WERI-Rb-1 (cell line): ENCODE measurements at places on chromosomes 1 and 21.

DNA sequence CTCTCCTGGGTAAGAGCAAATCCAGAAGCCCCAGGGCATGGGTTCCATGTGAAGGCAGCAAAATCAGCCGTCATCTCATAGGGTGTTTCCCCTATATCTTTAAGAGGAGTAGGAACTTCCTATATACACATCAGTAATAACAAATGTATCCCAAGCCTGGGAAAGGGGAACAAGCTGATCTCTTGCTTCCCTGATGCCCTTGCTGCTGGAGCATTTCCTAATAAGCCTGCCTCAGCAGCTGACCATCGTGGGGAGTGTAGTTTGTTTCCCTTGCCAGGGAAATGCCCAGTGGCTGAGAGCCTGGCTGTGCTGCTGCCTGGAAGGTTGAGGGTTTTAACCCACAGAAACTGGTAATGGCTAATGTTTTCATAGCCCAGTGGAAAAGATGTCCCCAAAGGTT, 177.0 kb downstream of the NPHP4 start:
- DNase-seq = no peak

- DNase-seq = no peak
Measured at GRCh38 chr1:53498555-53499131, 39.4 kb downstream of the DMRTB1 start.

DNA sequence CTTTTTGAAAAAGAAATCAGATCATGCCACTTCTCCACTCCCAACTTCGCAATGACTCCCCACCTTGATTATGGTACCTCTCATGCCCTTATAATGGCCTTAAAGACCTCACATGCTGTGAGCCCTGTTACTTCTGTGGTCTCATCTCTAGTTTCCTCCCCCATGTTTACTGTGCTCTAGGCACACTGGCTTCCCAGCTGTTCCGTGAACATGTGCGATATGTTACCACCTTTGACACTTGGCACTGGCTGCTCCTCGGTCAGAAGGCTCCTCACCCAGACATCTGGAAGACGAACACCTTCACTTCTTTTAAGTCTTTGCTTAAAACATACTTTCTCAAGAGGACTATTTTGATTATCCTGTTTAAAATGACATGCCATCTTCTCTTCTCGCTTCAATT, 14.3 kb upstream of the NTMT2 start:
- no peak for DNase-seq

DNA sequence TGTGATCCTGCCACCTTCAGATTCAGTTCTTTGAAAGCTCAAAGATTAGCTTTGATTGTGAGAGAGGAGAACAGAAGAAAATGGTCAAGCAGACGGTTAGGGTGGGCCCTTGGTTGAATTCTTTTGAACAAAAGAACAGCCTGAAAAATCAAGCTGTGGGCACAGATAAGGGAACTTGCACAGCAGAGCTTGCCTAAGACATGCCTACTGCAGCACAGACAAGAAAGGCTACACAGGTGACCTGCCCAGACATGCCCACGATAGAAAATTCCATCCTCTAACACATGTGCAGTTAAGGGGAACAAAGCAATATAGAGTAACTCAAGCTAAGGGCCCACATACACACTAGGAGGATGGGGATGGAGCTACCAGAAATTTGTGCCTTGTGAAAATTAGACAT, 512.5 kb upstream of the LRRC7 start:
- DNase-seq = peak; percentile 27

- no peak for DNase-seq
Measured at GRCh38 chr1:108712606-108713150, at the start of gene FNDC7. TSS of gene FNDC7 (plus strand) at chr1:108712908. CDS start at chr1:108712934, 26 bp downstream.

DNA sequence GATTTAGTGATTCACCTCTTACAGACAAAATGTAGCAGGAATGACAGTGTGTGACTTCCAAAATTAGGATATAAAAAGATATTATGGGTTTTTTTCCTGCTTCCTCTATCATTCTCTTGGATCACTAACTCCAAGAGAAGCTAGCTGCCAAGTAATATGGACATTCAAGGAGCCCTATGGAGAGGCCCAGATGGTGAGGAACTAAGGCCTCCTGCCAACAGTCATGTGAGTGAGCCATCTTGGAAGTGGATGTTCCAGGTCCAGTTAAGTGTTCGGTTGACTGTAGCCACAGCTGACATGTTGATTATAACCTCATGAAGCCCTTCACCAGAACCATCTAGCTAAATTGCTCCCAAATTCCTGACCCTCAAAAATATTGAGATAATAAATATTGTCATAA, 38.8 kb downstream of the CD160 start:
- no peak for DNase-seq

DNA sequence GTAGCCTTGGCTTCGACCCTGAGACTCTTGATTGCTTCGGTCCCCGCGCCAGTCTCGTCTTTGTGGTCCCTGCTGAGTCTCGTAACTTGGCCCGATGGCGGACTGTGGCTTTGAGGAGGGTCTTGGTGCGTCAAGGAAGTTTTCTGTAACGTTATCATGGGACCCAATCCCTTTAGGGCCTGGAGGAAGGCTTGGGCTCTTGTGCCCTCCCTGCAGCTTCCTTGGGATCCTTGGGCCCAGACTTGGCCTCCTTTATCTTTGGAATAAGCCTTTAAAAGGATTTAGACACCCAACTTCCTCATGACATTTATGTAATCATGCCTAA, 371 bp downstream of the ZMPSTE24 start:
- no peak for DNase-seq

- no peak for DNase-seq
Measured at GRCh38 chr1:36122062-36123030, 2.7 kb downstream of the COL8A2 start.

DNA sequence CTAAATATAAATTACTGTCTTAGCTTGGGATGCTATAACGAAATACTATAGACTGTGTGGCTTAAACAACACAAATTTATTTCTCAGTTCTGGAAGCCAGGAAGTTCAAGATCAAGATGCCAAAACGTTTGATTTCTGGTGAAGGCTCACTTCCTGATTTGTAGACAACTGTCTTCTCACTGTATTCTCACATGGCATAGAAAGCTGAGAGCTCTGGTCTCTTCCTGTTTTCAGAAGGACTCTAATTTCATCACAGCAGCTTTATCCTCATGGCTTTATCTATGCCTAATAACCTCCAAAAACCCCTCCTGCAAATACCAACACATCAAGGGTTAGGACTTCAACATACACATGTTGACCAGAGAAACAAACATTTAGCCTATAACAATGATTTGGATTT, 1795.5 kb downstream of the MRPL39 start:
- DNase-seq = no peak

DNA sequence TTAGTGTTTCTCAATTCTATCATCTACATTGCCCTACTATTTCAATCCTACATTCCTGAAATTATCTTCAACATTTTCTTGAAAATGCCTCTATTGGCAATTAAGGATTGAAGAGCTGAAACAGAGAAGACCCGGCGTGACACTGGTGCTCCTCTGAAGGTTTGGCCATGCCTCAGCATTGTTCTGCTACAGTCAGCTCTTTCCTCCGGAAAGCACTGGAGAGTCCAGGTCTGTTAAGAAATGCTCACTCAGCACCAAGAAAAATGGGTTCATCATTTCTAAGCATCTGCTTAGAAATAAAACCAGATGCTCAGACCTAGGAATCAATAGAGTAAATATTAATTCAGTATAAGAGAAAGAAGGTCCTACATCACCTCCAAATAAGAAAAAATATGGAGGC, 58.8 kb downstream of the WARS2 start:
- DNase-seq = no peak

DNA sequence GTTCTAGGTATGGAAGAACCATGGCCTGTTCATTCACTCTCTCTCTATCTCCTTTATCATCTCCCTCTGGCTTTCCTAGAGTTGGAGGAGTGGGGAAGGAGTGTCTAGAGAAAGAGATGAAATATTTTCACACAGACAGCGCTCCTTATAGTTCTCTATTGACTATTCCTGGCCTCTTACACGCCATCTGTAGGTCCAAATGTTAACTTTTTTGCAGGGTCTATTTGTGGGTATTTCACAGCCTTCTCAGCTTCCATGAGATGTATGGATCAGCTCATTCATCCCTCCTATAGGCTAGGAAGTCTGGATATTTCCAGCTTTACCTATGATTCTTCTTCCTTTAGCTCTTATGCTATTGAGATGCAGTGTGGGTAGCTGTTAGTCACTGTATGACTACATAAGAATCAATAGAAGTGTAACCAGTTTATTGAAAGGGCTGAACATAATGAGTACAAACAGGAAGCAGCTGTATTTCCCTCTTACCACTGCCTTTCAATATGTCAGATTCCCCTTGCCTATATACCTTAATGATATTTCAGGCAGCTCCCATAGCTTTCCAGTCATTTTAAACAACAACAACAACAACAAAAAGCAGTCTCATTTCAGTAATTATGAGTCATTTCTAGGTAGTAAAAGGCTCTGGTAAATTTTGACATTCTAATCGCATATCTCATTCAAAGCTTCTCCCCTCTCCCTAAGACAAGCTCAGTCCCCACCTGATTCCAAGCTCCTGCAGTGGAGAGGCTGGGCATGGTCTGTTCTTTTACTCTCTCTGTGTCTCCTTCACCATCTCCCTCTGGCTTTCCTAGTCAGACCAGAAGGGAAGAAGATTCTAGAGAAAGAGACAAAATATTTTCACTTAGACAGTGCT, 149.5 kb downstream of the TTLL7 start:
- no peak for DNase-seq

DNA sequence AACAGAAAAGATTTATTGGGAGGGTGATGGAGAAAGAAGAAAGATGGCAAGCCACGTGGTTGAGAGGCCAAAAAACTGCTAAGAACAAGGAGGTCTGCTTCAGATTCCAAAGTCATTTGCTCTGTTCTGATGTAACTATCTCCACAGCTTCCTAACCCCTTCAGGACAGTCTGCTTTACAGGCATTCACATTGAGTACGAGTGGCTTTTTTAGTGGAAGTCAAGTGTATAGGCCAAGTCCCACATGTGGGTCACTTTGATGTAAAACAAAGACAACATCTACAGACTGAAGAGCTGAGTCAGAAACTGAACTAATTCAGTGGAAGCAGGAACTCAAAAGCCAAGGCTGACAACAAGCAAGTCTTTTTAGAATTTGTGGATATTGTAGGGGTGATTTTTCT, 128.7 kb upstream of the F3 start:
- DNase-seq = no peak

DNA sequence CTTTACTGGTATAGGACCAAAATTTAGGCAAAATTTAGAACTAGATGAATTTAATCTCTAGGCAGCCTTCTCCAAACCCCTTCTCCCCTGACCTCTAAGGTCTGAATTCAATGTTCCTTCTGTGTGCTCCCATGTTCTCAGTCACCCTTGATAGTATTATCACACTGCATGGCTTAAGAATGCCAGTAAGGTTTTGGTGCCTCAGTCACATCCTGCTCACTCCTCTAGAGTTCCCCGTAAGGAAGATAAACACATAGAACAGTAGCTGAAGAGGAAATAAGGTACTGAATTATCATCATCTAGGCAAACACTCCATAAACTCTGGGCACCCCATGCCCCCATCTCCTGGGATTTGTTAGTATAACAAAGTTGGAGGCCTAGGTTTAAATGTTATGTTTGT, 18.2 kb downstream of the PRRX1 start:
- no peak for DNase-seq

- peak; percentile 36 for DNase-seq
Measured at GRCh38 chr1:100543640-100544039, 5.7 kb downstream of the GPR88 start.

DNA sequence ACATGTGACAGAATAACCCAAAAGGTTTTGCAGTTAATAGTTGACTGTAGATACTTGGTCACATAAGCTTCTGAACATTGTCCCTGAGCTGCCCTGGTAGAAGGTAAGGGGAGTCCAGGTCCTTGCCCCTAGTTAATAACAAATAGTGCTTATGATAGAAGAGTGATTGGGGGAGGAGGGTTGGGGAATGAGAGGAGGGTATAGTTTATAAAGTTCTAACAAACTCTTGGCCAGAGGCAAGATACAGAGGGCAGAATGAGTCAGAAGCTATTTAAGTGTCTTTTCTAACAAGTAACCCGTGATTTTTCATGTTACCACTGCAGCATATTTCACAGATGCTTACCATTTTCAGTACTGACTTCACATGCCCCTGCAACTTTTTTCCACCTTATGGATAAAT, 26.7 kb upstream of the MYOCOS start:
- DNase-seq = no peak

DNA sequence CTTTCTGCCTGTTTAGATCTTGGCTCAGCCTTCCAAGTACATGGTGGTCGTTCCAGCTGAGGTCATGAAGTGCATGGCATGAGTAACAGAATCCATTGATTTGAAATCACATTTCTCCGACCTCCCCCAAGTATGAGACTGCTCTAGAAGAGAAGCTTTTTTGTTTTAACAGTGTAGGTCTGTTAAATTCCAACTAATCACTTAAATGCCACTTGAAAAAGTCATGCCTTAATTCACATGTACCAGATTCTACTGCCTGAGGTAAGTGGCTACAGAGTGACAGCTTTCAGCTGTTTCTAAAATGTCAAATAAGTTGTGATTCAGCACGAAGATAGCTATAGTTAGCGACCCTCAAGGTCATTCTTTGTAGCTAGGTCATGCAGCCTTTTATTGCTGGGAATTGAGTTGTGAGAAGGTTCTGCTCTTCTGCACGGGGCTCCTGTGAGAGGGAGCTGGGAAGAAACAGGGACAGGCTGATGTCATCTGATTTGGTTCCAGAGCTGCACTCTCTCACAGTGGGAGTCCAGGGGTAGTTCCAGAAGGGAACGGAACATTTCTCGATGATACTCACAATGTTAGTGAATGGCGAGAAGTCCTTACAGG, 112.7 kb downstream of the VPS13D start:
- DNase-seq = no peak

GRCh38 chr1:156140879-156141707, 12.3 kb upstream of the SEMA4A start:
- DNase-seq = peak; percentile 83

- no peak for DNase-seq
Measured at GRCh38 chr1:10561497-10561896, 86.7 kb downstream of the PEX14 start.

GRCh38 chr1:9440763-9441194, 98.5 kb upstream of the SLC25A33 start:
- no peak for DNase-seq

DNA sequence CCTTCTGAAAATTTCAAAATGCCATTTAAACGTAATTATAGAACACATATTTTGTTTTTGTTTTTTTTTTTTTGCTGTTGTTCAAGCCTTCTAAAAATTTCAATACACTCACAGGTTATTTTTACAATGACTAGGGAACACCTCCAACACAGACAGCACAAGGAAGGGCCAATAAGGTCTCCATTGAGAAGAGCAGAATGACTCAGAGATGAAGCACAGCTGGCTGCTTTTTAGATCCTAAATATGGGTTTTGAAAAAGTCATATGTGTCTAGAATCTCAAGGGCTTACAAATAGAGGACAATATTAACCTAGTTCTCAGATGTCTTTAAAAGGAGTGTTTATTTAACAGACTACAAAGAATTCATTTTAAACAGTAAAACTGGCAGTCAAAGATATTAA, 104.6 kb downstream of the NEGR1 start:
- no peak for DNase-seq

DNA sequence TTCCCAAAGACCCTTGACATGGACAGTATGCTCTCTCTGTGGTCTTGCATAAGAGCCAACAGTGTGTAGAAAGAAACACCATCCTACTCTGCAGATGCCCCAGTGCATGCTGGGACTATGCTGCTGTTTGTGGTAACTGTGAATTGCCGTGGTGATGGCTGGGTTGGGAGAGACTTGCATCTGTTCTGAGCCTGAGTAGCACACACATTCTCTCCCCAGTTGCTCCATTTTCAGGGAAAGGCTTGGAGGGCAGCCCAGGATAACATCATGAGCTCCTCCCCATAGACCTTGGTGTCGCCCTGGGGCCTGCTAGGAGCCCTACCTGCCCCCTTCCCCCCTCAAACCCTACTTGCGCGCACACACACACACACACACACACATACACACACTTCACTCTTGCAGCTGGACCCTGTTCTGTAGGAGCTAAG, 120.9 kb upstream of the IPO9 start:
- no peak for DNase-seq
